ENCODE measurements at places on chromosomes 5 and 9. TPM values are rescaled to one million over a fixed set of nuclear protein-coding genes. Genes with fewer than 3 reads are reported as not detected.

- DNase-seq, result no peak
These were observed 209.4 kb upstream of the TRIM32 start for GRCh38 chr9:116477584-116478141.

DNA sequence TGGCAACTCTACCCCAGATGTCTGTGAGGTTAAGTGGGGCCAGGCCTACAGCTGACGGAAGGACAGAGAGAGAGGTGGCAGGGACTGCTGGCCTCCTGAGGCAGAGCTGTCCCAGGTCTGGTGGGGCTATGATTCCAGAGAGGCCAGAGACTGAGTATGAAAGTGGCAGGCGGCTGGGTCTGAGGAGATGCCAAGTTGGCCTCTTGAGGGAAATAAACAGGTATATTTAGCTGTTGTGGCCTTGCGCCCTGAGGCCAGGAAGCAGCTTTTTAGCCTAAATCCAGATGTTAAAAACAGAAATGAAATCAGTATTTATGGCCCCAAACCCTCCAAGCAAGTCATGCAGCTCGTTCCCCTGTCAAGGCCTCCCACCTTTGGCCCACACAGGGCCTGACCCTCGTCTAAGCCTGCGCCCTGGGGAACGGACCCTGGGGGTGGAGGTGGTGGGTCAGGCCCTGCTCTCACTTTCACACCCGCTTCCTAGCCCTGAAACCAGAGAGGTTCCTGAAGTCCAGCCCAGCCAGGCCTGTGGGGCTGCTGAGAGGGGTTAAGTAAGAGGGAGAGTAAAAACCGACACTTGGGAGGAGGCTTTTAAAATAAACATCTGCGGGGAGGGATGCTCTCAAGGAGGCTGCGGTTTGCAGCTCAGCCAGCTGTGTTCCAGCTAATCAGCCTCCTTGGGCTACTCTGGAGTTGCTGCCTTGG, 18.7 kb downstream of the PCDHGC5 start:
- DNase-seq, result peak; percentile 97

Gene SLC46A2
- total RNA-seq, result not detected

GRCh38 chr5:180126716-180127681, 55.4 kb upstream of the RNF130 start:
- DNase-seq, result peak; percentile 70

- no peak for DNase-seq
These were observed 293.8 kb downstream of the CCDC171 start for GRCh38 chr9:15846611-15847010.

- peak; percentile 18 for DNase-seq
These were observed 15.5 kb upstream of the NCS1 start for GRCh38 chr9:130156672-130157071.

Gene PALM2AKAP2
- total RNA-seq, result 0.56 TPM

DNA sequence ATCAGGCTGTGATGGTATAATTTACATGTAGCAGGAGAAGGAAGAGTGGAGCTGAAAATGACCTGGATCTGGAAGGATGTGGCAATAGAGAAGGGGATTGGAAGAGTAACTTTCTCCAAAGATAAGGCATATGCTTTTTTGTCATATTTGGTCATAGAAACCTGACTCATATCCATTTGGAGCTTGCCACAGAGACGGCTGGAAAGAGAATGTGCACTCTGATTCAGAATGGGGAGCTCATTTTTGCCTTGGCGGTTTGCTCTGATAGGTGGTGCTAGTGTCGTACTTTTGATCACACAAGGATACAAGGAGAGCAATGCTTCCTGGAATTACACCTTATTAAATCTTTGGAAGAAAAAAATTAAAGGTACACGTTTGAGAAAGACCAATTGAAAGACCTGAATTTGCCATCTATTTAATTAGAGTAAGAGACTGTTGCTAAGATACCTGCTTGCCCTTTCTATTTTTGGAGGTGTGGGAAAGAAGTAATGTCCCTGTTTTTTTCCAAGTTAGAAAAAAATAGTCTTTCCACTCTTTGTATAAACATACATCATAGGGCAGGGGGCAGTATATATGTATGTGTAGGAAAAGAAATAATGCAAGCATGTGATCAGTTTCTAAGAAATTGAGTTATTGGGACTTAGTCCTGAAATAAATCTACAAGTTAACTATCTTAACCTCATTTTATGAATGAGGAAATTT, 5.4 kb downstream of the LSM11 start:
- peak; percentile 40 for DNase-seq

DNA sequence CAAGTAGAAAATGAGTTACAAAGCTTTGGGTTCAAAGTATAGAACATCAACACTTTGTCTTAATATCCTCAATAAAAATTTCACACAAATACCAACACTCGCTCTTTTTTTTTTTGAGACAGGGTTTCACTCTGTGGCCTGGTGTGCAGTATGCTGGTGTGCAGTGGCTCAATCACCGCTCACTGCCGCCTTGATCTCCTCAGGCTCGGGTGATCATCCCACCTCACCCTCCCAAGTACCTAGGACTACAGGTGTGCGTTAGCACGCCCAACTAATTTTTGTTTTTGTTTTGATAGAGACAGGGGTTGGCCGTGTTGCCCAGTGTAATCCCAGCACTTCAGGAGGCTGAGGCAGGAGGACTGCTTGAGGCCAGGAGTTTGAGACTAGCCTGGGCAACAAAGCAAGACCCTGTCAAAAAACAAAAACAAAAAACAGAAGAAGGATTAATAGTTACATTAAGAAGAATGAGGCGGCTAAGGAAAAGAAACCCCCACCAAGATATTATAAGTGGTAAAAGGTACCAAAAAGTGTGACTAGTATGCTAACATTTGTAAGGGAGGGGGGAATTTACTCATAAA, 20.3 kb downstream of the FNBP1 start:
- no peak for DNase-seq

GRCh38 chr5:68708156-68708841, 385.5 kb upstream of the SLC30A5 start:
- DNase-seq, result no peak

Gene CDX1
- not detected for total RNA-seq

GRCh38 chr9:87694236-87694755, 31.6 kb upstream of the CTSL start:
- no peak for DNase-seq

Gene AJM1
- total RNA-seq, result 0.82 TPM

Data from MG63 (cell line).